H9 (cell line): ENCODE measurements at places on chromosomes 2 and 18. TPM values are rescaled to one million over a fixed set of nuclear protein-coding genes. Genes with fewer than 3 reads are reported as not detected.

The POMC gene
- total RNA-seq, result 1.6 and 2.5 TPM in 2 replicates

The ABCB11 gene
- 0.04 TPM in 1 of 2 replicates, not detected in the other for total RNA-seq

GRCh38 chr2:152630466-152630865 is 86.8 kb downstream of the PRPF40A start:
- peaks cover 40% of the 10 kb centered on the region for H3K36me3 ChIP-seq
- no peaks in the 10 kb centered on the region for H3K4me1 ChIP-seq
- no peak for DNase-seq
- H3K27ac ChIP-seq, result no peak overlapping the region
- H3K27me3 ChIP-seq, result no peaks in the 10 kb centered on the region
- H3K4me3 ChIP-seq, result no peak overlapping the region

GRCh38 chr18:45156946-45157345 is 458.3 kb upstream of the SLC14A2 start:
- no peak overlapping the region for H3K4me3 ChIP-seq
- no peak overlapping the region for H3K27ac ChIP-seq
- H3K36me3 ChIP-seq, result no peaks in the 10 kb centered on the region
- no peaks in the 10 kb centered on the region for H3K4me1 ChIP-seq

DNA sequence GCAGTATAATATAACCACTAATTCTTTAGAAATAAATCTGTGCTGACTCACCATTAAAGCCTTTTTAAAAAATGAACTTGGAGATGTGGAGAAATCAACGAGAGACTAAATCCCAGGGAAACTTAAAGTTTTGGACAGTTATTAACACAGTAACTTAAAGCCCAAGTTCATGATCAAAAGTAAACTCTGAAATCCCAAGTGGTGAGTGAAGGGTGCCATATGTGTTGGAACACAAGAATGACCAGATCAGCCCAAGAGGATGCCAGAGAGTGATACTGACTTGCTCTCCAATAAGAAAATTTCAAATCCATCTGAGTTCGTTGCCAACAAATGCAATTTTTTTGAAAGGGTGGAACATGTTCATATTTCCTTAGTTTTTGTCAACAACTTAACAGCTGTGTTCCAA is 838.1 kb upstream of the ACVR2A start:
- H3K27me3 ChIP-seq, result no peaks in the 10 kb centered on the region
- no peaks in the 10 kb centered on the region for H3K36me3 ChIP-seq
- no peak overlapping the region for H3K4me3 ChIP-seq

The SLC16A14 gene
- total RNA-seq, result 0.61 and 1.1 TPM in 2 replicates

GRCh38 chr2:118492335-118492734 is 355.1 kb downstream of the EN1 start:
- peaks cover 2% of the 10 kb centered on the region; the same call in 1 of the 2 replicates for H3K36me3 ChIP-seq
- peaks cover 11% of the 10 kb centered on the region; the same call in 1 of the 2 replicates for H3K4me1 ChIP-seq
- DNase-seq, result no peak
- no peaks in the 10 kb centered on the region for H3K27me3 ChIP-seq

GRCh38 chr2:20198001-20198400 is 26.9 kb downstream of the SDC1 start:
- H3K27me3 ChIP-seq, result no peaks in the 10 kb centered on the region
- peaks cover 19% of the 10 kb centered on the region for H3K36me3 ChIP-seq
- no peaks in the 10 kb centered on the region; the same call in 1 of the 2 replicates for H3K4me1 ChIP-seq
- no peak overlapping the region for H3K4me3 ChIP-seq
- no peak for DNase-seq

GRCh38 chr2:60818272-60818671 is 62.2 kb downstream of the PAPOLG start:
- H3K27me3 ChIP-seq, result no peaks in the 10 kb centered on the region
- H3K36me3 ChIP-seq, result no peaks in the 10 kb centered on the region
- no peaks in the 10 kb centered on the region for H3K4me1 ChIP-seq

GRCh38 chr2:142870526-142870925 is 6.9 kb upstream of the KYNU start:
- no peaks in the 10 kb centered on the region for H3K27me3 ChIP-seq
- H3K36me3 ChIP-seq, result no peaks in the 10 kb centered on the region
- no peak for DNase-seq
- no peak overlapping the region for H3K27ac ChIP-seq
- no peak overlapping the region for H3K4me3 ChIP-seq

DNA sequence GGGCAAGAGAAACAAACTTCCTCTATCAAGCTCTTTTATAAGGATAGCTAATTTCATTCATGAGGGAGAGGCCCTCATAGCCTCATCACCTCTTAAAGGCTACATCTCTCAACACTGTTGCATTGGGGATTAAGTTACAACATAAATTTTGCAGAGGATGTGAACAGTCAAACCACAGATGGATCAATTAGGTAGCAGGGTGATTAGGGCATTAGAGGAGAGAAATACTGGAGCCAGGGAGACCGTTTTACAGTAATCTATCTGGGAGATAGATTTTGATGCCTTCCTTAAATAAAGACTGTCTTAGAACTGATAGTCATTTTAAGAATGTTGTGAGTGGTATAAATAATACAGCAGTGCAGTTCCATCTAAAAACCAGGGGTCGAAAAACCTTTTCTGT is 258.9 kb downstream of the DCC start:
- no peak overlapping the region for H3K4me3 ChIP-seq
- no peaks in the 10 kb centered on the region for H3K27me3 ChIP-seq
- DNase-seq, result no peak
- H3K27ac ChIP-seq, result no peak overlapping the region

GRCh38 chr2:38863061-38863695 is 12.6 kb downstream of the DHX57 start:
- no peak for DNase-seq
- no peak overlapping the region for H3K27ac ChIP-seq
- no peaks in the 10 kb centered on the region for H3K27me3 ChIP-seq
